ENCODE measurements at places on chromosomes 11 and 22.

DNA sequence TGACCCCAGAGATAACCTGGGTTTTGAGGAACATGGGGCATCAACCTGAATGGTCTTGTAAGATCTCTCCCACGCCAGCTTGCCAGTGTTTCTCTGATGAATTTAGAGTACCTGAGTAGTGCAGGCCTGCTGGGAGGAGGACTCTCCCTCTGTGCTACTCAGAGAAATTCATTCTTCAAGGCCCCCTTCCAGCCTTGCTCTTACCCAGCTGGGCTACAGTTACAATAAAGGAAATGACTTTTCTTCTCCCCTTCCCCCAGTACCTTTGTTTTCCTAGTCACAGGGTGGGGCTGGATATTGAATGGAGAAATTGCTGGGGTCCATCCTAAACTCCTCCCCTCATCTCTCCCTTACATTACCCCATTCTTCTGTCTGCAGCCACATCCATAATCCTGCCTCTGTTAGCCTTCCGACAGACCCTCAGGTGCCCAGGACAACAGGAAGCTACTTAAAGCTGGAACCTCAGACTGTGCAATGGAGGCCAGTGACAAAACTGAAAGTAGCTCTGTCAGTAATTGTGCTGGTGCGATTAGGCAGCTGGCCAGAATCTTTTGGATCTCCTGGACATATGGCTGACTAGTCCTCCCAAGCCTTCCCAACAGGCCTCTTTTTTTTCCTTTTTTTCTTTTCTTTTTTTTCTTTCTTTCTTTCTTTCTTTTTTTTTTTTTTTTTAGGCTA lies 17.4 kb downstream of the LIMK2 start:
- DNase-seq: peak; percentile 26

GRCh38 chr11:63603180-63603518 lies 11.1 kb downstream of the PLAAT3 start:
- no peak for DNase-seq

DNA sequence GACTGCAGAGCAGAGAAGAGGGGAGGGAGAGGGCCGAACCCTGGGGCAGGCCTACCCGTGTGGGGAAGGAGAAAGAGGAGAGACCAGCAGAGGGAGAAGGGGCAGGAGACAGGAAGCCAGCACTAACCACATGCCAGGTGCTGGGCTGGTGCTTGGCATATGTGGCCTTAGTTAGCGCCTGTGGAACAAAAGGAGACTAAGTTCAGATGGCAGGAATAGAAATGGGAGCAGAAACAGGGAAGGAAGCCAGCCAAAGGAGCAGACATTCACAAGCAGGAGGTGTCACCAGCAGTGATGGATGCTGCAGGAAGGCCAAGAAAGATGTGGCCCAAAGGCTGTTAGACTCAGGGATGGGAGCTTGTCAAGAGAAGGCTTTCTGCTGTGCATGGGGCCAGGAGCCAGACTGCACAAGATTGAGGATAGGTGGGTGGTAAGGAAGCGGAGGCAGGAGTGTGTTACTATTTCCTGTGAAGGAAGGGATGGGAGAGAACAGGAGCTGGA lies 26.7 kb downstream of the TREH start:
- peak; percentile 65 for DNase-seq

GRCh38 chr11:97033178-97033577 lies 643.4 kb downstream of the JRKL start:
- no peak for DNase-seq

GRCh38 chr11:61113201-61113600 lies 10.9 kb downstream of the CD5 start:
- DNase-seq: no peak

DNA sequence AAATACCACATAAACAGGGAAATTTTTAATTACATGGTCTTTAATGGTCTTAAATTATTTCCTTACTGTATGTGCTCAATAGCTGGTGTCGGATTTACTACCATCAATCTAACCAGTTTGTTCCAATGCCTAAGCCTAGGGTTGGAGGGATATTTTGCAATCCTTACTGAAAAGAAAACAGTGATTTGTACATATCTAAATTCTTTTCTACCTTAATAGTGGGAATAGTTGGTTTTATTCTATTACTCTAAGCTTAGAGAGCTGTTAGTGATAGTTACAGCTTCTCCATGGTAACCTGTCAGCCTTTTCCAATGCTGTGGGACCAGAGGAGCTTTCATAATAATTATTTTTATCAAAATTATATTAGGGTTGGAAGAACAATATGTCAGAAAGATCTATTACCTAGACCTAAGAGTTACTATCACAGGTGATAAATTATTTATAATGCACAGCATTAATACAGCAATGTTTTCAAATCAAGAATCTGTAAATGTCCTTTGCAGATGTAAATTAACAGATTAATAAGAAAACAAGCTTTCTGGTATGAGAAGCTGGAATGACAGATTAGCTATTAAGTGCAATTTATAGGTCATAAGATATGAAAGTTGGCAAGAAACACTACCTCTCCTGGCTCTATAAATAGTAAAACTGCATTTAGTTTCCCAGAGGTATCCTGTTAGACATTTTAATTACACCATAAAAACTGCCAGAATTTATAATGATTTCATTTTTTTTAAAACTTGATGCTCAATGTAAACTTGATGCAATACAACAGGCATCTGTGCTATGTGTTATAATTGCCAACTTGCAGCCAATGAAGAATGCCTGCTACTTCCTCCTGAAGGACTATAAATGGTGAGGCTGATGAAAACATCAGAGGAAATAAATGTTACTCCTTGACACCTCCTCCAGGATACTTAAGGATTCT lies 262.0 kb upstream of the PITPNB start:
- no peak for DNase-seq

- DNase-seq: no peak
Measured at GRCh38 chr22:49210606-49211005, 617.1 kb downstream of the BRD1 start.

DNA sequence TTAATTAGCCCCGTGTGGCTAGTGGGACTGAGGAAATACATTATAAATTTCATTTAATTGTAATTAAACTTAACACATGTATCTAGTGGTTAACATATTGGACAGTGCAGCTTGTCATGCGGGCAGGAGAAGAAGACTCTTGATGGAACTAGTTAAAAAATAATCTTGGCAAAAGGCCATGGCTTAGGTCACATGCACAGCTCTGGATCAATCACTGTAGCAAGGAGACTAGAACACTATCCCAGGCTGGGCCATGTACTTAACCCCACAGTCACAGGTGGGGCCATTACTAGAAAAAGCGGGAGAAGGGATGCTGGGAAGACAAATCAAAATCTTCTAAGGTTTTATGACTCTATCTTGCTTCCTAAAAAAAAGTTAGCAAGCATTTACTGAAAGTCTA lies 8.7 kb upstream of the HEPACAM start:
- DNase-seq: no peak

GRCh38 chr22:46864314-46865051 lies 102.0 kb downstream of the TBC1D22A start:
- DNase-seq: no peak

- DNase-seq: no peak
Measured at GRCh38 chr11:113073290-113073953, 112.2 kb downstream of the NCAM1 start.

DNA sequence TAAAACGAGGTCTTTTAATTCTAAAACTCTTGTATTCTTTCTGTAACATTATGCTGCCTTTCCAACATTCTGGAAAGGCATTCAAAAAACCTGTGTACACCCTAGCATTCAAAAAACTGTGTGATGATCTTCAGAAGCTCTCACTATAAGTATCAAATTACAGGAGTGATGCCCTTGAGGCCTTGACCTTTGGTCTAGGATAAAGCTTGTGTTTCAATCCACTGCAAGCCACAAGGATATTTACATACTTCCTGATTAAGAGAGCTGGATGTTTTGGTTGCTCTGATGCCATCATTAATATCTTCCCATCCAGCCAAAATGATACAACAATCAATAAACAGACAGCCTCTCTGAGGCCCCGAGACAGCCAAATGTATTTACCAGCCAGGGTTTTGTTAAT lies 11.9 kb downstream of the CLPB start:
- DNase-seq: no peak

DNA sequence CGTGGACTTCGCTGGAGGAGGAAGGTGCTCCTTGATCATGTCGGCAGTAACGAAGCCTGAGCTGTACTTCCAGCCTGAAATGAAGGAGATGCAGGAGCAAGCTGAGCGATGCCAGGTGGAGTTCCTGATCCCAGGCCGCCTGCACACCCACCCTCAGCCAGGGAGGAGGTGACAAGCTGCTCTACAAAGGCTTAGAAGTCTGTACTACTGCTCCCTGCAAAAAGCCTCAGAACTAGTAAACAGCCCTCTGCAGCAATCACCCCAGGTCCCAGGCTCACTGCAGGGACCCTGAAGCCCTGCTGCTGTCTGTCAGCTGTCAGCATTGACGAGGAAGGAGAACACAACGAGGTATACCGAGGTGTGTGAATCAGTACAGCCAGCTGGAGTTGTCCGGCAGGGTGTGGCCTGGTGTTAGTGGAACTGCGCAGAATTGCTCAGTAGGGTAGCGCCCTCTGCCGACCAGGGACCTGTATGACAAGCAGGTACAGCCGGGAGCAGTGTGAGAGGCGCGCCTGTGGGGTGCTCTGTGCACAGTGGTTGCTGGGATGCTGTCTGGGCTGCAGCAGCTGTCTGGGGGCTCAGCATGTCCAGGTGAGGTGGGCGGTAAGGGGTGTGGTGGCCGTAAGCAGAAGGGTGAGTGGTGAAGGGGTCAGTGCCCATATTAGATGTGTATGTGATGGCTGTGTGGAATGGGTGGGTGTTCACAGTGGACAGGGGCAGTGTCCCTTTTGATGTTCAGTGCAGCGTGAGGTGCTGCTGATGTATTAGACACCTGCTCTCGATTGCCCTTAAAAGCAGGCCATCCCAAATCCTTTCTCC lies 7.6 kb downstream of the CYB5R2 start:
- DNase-seq: peak; percentile 51

DNA sequence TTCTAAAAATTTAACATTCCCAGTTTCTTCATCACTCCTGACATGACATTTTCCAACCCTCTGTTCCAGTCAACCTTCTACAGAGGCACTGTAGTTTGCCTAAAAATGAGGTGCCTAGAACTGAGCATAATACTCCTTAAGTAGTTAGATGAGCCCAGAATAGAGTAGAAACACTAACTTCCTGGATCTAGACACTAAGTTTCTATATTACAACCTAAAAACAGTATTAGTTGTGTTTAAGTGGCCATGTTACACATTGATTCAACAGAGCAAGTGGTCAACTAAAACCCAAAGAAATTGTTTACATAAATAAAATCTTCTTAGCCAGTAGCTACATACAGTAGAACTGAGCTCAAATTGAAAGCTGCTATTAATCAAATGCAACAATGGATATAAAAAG lies 1.3 kb downstream of the HPS5 start:
- no peak for DNase-seq

- DNase-seq: no peak
Measured at GRCh38 chr11:4138497-4138896, 43.9 kb downstream of the RRM1 start.

DNA sequence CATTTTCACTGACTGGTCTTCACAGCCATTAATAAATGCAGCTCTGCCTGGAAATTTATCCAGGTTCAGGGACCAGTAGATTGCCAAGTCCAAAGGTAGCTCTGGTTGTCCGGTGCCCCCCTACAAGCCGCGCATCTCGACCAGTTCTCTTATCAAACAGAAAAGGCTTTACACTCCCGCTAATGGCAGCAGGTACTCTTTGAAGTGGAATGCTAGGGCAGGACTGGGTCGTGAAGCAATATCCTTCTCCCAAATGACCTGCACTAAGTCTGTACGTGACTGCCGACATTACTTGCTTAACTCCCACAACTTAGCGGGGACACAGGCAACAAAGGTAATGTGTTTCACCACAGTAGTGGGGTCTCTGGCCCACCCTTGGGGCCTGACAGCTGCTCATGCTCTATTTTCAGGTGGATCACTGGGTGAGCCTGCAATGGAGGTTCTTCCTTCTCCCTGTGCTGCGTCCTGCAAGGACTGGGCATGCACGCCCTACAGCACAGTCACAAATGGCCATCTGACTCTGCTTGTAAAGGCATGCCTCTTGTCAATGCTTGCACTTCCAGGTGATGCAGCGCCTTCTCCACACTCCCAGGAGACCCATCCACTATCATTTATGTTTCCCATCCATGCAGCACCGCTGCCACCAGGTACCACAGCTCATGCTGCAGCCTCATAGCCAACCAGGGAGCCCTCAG lies 96.1 kb upstream of the CTSC start:
- DNase-seq: no peak

DNA sequence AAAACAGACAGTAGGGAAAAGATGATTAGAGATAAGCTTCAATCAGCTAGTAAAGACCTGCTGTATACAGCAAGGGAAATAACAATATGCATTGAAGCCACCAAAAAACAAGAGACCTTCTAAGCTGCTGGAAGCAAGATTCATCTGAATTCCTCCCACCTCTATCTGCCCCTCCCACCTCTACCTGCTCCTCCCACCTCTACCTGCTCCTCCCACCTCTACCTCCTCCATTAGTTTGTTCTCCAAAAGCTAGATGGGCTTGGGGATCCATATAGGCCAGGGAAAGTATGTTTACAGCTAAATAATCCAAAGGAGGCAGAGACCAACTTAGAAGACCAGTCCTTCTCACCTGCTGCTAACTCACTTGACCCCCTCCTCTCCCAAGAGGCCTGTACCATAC lies 33.2 kb downstream of the PAK1 start:
- no peak for DNase-seq

GRCh38 chr22:46036558-46037408 lies 59.8 kb upstream of the WNT7B start:
- peak; percentile 48 for DNase-seq

DNA sequence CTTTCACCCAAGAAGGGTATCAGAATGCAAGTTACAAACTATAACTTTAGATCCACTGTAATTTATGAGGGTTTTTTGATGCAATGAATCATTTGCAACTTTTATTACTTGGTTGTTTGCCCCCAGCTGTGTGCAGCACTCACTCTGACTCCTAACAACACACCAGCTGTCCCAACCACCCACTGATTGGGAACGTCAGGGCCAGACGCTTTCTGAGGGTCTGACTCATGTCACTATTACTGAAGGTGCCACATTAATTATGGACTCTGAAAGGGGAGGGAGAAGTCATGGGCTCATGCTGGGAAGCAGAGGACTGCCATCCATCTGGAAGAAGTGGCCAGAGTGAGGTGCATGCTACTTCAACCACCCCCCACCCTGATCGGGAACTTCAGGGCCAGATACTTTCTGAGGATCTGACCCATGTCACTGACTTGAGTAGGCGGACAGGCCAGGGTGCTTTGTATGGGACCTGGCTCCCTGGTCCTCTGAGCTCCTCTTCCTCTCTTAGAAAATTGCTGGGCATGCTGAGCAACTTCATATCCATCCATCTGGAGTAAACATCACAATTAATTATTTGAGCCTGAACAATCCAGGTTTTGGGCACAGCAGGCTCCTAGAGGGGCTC lies 44.9 kb upstream of the DRD2 start:
- no peak for DNase-seq

DNA sequence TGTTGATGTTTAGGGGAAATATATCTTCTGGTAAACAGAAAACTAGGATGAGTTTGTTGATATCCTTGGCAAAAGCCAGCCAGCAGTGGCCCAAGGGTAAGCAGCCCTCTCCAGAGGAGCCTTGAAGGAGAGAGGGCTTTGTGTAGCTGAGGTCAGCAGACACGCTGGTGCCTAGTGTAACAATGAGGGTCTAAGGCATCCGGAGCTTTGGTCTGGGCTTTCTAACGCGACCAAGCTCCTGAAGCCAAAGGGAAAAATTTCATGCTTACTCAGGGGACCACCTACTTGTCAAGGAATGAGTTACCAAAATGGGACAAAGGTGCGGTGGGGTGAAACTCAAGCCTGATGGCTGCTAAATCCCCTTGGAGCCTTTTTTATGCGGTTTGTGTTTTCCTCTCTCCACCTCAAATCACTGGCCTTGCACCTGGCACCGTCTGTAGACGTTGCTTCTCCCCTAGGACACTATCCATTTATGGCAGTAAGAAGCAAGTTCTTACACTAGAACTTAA lies 134.9 kb downstream of the DBX1 start:
- DNase-seq: no peak

Measured in DND-41 (cell line).